T-cell (primary cell): ENCODE measurements at places on chromosomes 3 and 15. TPM values are rescaled to one million over a fixed set of nuclear protein-coding genes. Genes with fewer than 3 reads are reported as not detected.

Gene SPINK8
- not detected for total RNA-seq

Gene WDR93
- 0.13 TPM for total RNA-seq

Gene TGM5
- not detected for total RNA-seq

Gene GPR149
- not detected for total RNA-seq

Gene IFT122
- total RNA-seq, result 23.9 TPM

Gene GLDN
- total RNA-seq, result not detected

Gene CADPS
- not detected for total RNA-seq

Gene PLD1
- 1.8 TPM for total RNA-seq

Gene GNB5
- total RNA-seq, result 74.4 TPM

Gene CCDC33
- not detected for total RNA-seq

Gene C3orf20
- 0.37 TPM for total RNA-seq

Gene SCAMP5
- 0.41 TPM for total RNA-seq

Gene OR5K2
- total RNA-seq, result not detected

Gene CRABP1
- 0.47 TPM for total RNA-seq

Gene PSTPIP1
- total RNA-seq, result 160 TPM

Gene ARRDC4
- 2.1 TPM for total RNA-seq

Gene CYP11A1
- not detected for total RNA-seq

Gene HYAL1
- not detected for total RNA-seq

Gene TMOD3
- total RNA-seq, result 47.2 TPM

Gene NANOGP8
- total RNA-seq, result not detected

Gene NPAP1
- not detected for total RNA-seq

Gene LPCAT4
- total RNA-seq, result 92.0 TPM

Gene CHRFAM7A
- total RNA-seq, result not detected

Gene CCDC50
- 4.0 TPM for total RNA-seq

Gene GOLGA6A
- total RNA-seq, result 0.13 TPM

Gene FGD5
- total RNA-seq, result not detected

Gene OXSR1
- 38.6 TPM for total RNA-seq

Gene C3orf62
- total RNA-seq, result 12.4 TPM

Gene IL17RB
- 2.4 TPM for total RNA-seq

Gene DCLK3
- not detected for total RNA-seq

Gene MUSTN1
- 10.2 TPM for total RNA-seq

Gene ARL14
- not detected for total RNA-seq
